T-helper 17 cell (primary cell): ENCODE measurements at places on chromosomes 1 and 21. TPM values are rescaled to one million over a fixed set of nuclear protein-coding genes. Genes with fewer than 3 reads are reported as not detected.

DNA sequence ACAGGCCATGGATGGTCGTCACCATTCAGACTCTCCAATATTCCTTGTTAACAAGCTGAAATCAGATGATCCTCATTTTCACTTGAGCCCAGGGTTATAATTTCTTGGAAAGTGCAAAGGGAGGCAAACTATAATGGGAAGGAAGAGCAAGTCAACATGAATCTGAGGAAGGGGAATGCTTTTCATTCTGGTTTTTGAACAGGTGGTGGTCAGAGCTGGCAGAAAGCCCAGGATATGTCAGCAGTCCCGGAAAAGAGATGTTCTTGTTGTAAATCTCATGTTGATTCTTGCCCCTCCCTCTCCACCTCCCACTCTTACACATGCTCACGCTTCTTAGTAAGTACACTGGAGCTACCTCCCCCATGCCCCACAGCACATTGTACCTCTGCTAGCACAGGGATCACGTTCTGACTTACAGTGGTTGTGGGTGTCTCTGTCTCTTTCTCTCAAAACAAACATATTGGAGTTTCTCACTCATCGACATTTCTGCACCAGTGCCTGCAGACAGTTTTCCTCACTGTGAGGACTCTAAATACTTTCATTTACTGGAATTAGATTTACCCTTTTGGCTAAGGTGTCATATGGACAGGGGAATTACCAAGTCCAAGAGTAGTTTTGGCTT lies 77.6 kb downstream of the XCL2 start:
- no peaks in the 10 kb centered on the region for H3K36me3 ChIP-seq
- no peak for DNase-seq
- no peaks in the 10 kb centered on the region for H3K27me3 ChIP-seq

DNA sequence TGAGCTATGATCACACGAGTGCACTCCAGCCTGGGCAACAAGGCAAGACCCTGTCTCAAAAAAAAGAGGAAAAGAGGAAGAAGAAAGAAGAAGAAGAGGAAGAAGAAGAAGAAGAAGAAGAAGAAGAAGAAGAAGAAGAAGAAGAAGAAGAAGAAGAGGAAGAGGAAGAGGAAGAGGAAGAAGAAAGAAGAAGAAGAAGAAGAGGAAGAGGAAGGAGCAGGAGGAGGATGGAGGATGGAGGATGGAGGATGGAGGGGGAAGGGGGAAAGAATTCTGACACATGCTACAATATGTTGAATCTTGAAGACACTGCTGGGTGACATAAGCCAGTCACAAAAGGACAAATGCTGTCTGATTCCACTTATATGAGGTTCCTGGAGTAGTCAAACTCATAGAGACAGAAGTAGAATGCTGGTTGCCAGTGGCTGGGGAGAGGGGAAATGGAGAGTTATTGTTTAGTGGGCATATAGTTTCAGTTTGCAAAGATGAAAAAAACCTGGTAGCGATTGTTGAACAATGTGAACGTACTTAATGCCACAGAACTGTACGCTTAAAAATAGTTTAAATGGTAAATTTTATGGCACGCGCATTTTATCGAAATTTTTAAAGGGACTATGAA lies 47.3 kb upstream of the COA6 start:
- H3K27ac ChIP-seq: peak overlapping the region; percentile 94
- peak overlapping the region; percentile 94 for H3K4me3 ChIP-seq
- DNase-seq: no peak
- peaks cover 43% of the 10 kb centered on the region for H3K27me3 ChIP-seq

DNA sequence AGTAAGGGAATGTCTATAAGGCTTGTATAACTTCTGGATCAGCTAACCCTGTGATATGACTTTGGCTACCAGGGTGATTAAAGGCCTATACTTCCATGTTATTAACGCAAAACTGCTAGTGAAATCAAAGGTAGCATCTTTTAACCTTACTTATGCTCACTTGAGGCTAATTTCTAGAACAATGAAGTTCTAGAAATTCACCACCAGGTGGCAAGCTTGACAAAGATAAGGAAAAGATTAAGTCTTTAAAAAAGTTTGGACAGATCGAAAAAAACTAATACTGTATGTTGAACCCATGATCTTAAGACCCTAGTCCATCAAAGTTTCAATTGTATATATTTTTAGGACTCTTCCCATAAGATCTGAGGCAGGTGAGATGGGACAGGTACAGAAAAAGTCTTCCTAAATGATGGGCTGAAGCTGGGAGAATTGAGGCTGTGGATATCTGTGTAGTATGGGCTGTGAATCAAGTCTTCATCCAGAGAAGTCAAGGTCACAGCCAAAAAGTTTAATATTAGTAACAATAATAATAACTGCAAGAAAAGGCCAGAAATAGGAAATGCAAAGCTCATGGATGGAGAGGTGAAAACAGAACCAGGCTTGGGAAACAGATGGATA lies 18.8 kb downstream of the KYAT3 start:
- peaks cover 2% of the 10 kb centered on the region for H3K36me3 ChIP-seq
- H3K27me3 ChIP-seq: no peaks in the 10 kb centered on the region
- no peak overlapping the region for H3K4me3 ChIP-seq
- peaks cover 16% of the 10 kb centered on the region for H3K4me1 ChIP-seq
- no peak for DNase-seq

GRCh38 chr1:21084111-21084810 lies 92.4 kb downstream of the EIF4G3 start:
- no peak for DNase-seq
- no peaks in the 10 kb centered on the region for H3K27me3 ChIP-seq
- H3K4me3 ChIP-seq: no peak overlapping the region
- peaks cover 6% of the 10 kb centered on the region for H3K4me1 ChIP-seq
- no peak overlapping the region for H3K27ac ChIP-seq

DNA sequence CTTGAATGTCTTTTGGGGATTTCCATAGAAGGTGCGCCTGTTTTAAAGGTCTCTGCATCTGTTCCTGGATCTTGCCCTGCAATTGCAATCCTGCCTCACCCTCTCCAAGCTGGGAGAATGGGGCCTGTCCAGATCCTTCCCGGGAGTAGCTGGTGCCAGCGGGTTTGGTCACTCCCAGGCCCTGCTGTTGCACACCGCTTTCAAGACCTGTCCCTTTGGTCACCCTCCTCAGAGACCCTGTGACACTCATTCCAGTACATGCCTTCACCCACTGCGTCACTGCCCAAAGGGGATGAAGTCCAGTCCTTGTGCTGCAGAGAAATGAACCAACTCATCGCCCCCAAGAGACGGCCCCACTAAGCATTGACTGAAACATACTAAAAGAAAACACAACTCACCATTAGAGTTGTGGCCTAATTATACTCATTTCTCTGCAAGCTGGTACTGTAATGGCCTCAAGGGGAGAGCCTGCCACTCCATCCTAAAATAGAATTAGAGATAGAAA lies 1.9 kb upstream of the IRF2BP2 start:
- H3K36me3 ChIP-seq: no peaks in the 10 kb centered on the region
- DNase-seq: peak; percentile 34
- H3K4me3 ChIP-seq: peak overlapping the region; percentile 90
- H3K27me3 ChIP-seq: no peaks in the 10 kb centered on the region
- peaks cover 51% of the 10 kb centered on the region for H3K4me1 ChIP-seq

- DNase-seq: no peak
- H3K4me1 ChIP-seq: peaks cover 3% of the 10 kb centered on the region
- H3K4me3 ChIP-seq: no peak overlapping the region
These were observed 5.0 kb upstream of the BCAR3 start for GRCh38 chr1:93686504-93687250.

- H3K4me3 ChIP-seq: no peak overlapping the region
- no peaks in the 10 kb centered on the region for H3K36me3 ChIP-seq
- no peak overlapping the region for H3K27ac ChIP-seq
- no peak for DNase-seq
- H3K4me1 ChIP-seq: peaks cover 5% of the 10 kb centered on the region
These were observed 50.8 kb downstream of the HS2ST1 start for GRCh38 chr1:86965012-86965826.

- H3K4me1 ChIP-seq: peaks cover 30% of the 10 kb centered on the region
- H3K36me3 ChIP-seq: peaks cover 12% of the 10 kb centered on the region
- H3K27ac ChIP-seq: peak overlapping the region; percentile 43
These were observed 127.8 kb downstream of the MACF1 start for GRCh38 chr1:39332291-39332690.

DNA sequence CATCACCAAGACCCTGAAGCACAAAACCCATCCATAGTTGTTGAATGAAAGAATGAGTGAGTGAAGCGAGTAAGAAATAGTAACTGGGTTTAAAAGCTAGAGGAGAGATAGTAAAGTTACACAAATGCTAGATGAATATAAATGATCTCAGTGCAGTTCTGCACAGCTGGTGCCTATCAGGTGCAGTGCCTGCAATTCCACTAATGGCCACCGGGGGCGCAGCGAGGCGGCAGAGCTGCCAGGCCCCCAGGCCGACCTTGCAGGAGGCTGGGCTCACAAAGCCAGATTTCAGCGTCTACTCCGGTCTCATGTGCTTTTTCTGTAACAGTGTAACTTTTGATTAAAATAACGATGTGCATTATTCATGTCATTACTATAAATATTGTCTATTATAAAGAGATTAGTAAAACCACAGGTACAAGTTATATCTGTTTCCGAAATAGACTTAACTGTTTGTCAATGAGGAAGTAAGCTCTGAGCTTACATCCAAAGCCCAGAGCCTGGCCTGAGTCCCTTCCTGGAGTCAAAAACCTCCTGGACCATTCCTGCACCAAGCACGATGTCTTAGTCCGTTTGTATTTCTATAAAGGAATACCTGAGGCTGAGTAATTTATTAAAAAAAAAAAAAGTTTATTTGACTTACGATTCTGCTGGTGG lies 477.6 kb downstream of the NPHP4 start:
- no peak overlapping the region for H3K4me3 ChIP-seq
- peaks cover 49% of the 10 kb centered on the region for H3K27me3 ChIP-seq
- H3K36me3 ChIP-seq: no peaks in the 10 kb centered on the region
- H3K4me1 ChIP-seq: peaks cover 10% of the 10 kb centered on the region

GRCh38 chr1:201475915-201476669 lies 7.1 kb upstream of the PHLDA3 start:
- H3K4me1 ChIP-seq: peaks cover 6% of the 10 kb centered on the region
- H3K4me3 ChIP-seq: no peak overlapping the region
- H3K27ac ChIP-seq: no peak overlapping the region
- peaks cover 40% of the 10 kb centered on the region for H3K27me3 ChIP-seq

DNA sequence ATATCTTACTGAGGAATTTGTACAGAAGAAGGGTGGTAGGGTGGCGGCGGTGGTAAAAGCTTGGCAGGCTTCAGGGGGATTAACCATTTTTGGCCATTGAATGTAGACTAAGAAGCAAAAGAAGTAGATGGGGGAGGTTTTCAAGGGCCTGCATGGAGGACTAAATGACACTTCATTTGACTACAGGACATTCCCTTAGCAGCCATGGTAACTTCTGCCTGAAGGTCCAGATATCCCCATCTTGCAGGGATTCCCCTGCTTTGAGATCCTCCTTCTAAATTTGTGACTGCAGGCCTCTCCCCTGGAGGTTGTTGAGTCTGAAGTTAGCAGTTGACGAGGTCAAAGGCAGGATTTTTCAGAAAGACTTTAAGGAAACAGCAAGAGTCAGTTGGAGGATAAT lies 4.8 kb downstream of the VASH2 start:
- no peak overlapping the region for H3K4me3 ChIP-seq
- H3K27me3 ChIP-seq: peaks cover 75% of the 10 kb centered on the region
- H3K4me1 ChIP-seq: peaks cover 13% of the 10 kb centered on the region

- no peak overlapping the region for H3K27ac ChIP-seq
- H3K4me1 ChIP-seq: no peaks in the 10 kb centered on the region
- no peaks in the 10 kb centered on the region for H3K36me3 ChIP-seq
- DNase-seq: no peak
- peaks cover 19% of the 10 kb centered on the region for H3K27me3 ChIP-seq
These were observed 39.3 kb downstream of the HMGB4 start for GRCh38 chr1:33903210-33903589.

- H3K27me3 ChIP-seq: no peaks in the 10 kb centered on the region
- peak overlapping the region; percentile 33 for H3K4me3 ChIP-seq
- no peak for DNase-seq
- H3K27ac ChIP-seq: peak overlapping the region; percentile 49
- H3K4me1 ChIP-seq: peaks cover 9% of the 10 kb centered on the region
These were observed 18.2 kb upstream of the CDCP2 start for GRCh38 chr1:54171016-54171415.

- no peak overlapping the region for H3K4me3 ChIP-seq
- no peaks in the 10 kb centered on the region for H3K4me1 ChIP-seq
- H3K36me3 ChIP-seq: no peaks in the 10 kb centered on the region
These were observed 160.2 kb downstream of the DENND1B start for GRCh38 chr1:197614916-197615692.

The ARHGAP30 gene
- 189 TPM for total RNA-seq

DNA sequence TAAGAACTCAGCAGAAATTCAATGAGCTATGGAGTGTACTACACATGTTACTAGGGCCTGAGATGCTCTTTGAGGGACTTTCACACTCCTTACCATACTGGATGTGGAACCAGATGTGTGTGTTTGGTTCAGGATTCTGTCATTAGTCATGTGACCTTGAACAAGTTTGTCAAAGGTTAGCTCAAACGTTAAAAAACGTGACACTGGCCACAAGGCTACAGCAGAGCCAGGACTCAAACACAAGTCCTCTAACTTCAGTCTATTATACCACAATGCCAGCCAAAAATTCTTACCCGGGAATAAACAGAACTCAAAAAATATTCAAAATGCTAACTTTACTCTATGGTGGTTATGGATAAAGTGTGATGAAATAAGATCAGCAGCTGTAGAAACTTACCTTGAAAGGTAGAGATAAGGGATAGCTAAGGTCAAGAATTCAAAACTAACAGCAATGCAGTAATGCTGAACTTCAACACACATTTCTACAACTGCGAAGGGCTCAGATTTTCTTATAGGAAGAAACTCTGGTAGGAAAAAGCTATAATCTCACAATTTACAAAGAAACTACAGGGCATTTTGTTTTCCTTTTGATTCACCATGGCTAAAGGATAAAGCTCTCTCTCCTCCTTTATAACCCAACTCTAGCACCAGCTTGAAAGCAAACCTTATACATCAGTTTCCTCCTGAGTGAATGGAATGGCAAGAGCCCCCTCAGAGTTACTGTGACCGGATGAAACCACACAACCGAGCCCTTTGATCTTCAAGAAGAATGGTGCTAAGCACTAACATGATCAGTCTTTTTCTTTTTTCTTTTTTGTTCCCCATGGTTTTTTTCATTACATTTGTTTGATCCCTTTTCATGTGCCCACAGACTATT lies 233.9 kb downstream of the SLC45A1 start:
- no peaks in the 10 kb centered on the region for H3K36me3 ChIP-seq
- no peak for DNase-seq

The TRNP1 gene
- 0.22 TPM for total RNA-seq

- H3K4me1 ChIP-seq: peaks cover 13% of the 10 kb centered on the region
- H3K27me3 ChIP-seq: no peaks in the 10 kb centered on the region
- no peak for DNase-seq
- H3K4me3 ChIP-seq: no peak overlapping the region
These were observed 402.6 kb downstream of the SIPA1L2 start for GRCh38 chr1:232227306-232227705.

DNA sequence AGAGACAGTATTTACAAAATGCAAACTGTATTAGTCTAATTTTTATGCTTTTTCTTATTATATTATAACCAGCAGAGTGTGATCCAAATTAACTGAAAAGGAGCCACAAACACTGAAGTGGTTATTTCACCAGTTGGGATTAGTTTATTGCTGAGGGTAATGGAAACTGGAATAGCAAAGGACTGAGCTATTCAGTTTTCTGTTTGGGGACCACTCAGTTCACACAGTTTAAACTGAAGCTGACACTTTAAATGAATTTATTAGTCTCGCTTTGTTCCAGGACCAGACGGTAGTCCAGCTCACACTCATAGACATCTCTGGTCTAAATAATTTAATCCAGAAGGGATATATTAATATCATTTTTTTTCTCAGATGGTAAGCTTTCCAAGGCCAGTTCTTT lies 410.7 kb downstream of the LTN1 start:
- no peaks in the 10 kb centered on the region for H3K27me3 ChIP-seq
- H3K4me1 ChIP-seq: no peaks in the 10 kb centered on the region
- no peak overlapping the region for H3K4me3 ChIP-seq
- no peak for DNase-seq
- H3K27ac ChIP-seq: no peak overlapping the region
